ENCODE measurements at places on chromosomes 11 and 22.

DNA sequence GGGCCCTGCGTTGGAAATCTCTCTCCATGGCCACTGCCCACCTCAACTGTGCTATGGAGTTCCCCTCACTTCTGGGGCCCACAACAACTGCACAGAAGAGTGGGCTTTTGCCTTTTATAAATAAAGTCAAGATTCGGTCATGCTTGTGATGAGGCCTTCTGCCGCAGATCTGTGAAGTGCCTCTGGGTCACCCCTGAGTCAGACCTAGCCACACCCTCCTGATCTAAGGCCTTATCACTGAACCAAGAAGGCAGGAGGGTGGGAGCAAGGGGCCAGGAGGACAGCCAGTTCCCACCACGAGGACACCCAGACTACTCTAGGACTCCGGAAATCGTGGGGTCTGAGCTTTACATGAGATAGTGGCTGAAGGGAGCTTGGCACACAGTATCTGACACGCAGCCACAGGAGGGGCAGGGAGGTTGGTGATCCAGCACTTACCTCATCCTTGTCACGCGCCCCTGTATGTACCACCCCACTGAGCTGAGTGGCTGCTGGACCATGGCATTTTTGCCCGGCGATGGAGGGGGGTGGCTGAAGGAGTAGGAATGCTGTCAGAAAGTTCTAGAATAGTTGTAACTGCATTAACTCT is 115.7 kb downstream of the ABTB2 start:
- no peak for DNase-seq

DNA sequence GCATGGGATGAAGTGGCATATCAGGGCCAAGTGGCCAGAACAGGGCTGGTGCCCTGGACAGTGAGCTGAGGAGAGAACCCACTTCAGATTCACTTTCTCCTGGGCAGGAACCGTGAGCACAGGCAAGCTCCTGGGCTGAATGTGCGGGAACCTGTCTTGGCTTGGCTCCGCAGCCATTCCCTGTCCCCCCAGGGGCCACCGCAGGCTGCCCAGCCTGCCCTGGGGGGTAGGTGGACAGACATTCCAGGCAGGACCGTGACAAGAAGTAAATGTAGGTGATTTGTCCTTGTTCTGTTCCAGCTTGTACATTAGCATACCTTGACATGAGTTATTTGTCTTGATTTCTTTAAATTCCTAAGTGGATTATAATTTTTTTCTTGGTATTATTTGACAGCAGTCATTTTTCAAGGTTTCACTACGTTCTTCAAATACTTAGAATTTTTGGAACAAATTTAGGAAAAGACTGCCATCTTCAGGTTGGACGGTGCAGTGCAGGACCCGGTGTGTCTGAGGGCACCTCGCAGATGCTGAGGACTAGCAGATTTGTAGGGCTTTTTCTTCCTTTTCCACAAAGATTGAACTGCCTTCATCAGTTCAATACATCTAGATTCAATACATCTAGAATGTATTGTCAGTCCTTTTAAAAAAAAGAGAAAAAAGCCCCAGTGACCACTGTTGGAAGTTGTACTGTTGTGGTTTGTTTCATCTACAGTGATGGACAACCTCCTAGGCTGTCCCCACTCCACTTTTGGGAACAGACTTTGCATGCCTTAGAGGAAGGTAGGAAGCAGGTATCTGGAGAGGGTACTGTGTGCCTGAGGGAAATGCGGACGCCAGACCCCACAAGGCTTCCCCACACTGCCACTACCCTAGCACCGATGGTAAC is 115.1 kb upstream of the RASSF10 start:
- no peak for DNase-seq

DNA sequence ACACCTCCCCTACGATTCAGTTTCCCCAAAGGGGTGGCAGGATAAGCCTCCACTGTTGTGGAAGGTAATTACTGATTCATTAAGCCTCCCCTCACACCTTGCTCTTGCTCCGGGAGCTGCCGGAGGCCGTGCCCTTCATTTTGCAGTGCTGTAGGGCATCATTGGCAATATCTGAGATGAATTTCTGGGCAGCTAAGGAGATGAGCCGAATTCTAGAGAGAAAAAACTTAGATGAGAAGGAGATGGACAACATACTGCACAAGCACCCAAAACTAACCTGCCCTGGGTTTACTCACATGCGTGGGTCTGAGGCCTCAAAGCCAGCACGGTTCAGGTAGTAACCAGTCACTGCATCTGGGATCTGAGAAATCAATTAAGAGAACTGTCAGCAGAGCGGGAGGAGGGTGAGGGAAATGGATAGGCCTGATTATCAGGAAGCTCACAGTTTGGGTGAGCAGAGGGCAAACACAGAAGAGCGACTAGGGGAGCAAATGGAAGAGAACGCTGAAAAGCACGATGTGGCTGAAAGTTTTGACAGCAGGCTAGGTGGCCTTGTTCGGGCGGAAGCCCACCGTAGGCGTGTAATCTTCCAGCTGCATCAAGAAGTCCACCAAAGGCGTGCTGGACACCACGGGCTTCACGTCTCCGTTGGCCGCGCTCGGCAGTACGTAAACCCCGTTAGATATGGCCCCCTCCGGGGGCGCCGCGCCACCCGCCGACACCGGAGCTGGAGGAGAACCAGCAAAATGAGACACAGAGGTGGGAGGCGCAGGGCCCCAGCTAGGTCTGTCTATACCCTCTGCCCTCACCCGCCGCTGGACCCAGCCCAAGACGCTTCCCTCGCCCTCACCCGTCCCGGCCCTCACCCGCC is 689 bp downstream of the TAF10 start:
- no peak for DNase-seq

DNA sequence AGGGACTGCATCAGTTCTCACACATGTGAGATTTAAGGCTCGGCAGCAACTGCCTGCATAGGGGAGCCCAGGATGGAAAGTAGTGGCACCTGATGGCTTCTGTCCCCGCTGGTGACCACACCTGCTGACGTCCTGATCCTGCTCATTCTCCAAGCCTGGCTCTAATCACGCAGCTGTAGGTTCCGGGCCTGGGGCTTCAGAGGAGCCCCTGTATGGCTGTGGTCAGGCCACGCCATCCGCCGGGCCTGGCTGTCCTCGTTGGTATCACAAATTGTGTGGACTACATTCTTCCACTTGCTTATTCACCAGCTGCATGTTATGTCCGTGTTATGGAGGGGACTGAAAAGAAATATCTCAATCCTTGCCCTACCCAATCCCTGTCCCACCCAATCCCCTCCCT is 580.0 kb downstream of the TBC1D22A start:
- DNase-seq, result no peak

- peak; percentile 79 for DNase-seq
Measured at GRCh38 chr11:130124096-130124495, 35.5 kb upstream of the ST14 start.

- DNase-seq, result no peak
Measured at GRCh38 chr11:26191193-26191592, 140.7 kb upstream of the ANO3 start.

DNA sequence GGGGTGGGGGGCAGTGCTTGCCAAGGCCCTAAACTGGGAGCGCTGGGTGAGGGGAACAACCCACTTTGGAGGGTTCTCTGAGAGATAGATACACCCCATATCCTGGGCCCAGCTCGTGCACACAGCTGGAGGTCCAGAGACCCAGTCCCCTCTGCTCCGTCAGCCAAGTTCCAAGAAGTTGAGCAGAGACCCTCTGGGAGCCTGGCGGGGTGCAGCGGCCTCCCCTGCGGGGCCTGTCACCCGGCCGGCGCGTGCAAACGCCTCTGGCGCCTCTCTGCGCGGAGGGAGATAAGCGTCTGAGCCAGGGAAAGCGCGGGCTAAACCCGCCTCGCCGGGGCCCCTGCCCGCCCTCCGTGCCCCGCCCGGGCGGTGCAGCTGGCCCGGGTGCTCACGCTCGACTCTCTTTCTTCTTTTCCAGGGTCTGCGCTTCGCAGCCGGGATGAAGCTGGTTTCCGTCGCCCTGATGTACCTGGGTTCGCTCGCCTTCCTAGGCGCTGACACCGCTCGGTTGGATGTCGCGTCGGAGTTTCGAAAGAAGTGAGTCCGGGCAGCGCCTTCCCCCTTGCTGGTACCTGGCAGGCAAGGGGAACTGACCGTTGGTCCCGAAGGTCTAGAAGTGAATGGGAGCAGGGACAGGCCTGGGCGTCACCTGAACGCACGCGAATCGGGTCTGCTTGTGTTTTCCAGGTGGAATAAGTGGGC is 540 bp downstream of the ADM start:
- no peak for DNase-seq

- no peak for DNase-seq
Measured at GRCh38 chr11:32830796-32831195, 1.1 kb downstream of the PRRG4 start.

DNA sequence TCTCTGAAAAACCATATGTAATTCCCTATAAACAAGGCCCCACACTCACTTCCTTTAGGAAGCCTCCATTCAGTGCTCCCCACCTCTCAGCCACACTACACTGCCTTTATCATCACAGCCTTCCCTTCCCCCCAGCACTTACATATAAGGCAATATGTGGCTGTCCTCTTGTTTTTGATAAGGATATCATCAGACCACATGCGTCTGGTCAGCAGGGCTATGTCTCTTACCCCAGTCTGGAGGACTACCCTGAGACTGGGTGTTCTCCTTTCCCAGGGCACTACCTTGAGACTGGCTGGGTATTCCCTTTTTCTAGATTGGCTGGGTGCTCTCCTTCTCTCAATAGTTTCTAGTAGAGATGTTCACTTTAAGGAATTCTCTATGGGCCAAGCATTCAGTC is 7.8 kb downstream of the KCNE3 start:
- DNase-seq, result no peak

DNA sequence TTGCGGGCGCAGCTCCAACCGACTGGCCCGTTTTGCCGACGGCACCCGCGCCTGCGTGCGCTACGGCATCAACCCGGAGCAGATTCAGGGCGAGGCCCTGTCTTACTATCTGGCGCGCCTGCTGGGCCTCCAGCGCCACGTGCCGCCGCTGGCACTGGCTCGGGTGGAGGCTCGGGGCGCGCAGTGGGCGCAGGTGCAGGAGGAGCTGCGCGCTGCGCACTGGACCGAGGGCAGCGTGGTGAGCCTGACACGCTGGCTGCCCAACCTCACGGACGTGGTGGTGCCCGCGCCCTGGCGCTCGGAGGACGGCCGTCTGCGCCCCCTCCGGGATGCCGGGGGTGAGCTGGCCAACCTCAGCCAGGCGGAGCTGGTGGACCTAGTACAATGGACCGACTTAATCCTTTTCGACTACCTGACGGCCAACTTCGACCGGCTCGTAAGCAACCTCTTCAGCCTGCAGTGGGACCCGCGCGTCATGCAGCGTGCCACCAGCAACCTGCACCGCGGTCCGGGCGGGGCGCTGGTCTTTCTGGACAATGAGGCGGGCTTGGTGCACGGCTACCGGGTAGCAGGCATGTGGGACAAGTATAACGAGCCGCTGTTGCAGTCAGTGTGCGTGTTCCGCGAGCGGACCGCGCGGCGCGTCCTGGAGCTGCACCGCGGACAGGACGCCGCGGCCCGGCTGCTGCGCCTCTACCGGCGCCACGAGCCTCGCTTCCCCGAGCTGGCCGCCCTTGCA is 1.0 kb downstream of the FJX1 start:
- DNase-seq, result no peak

GRCh38 chr11:102497061-102497460 is 33.5 kb downstream of the MMP7 start:
- DNase-seq, result no peak

- no peak for DNase-seq
Measured at GRCh38 chr11:91222830-91223229, 1000.0 kb upstream of the CHORDC1 start.

DNA sequence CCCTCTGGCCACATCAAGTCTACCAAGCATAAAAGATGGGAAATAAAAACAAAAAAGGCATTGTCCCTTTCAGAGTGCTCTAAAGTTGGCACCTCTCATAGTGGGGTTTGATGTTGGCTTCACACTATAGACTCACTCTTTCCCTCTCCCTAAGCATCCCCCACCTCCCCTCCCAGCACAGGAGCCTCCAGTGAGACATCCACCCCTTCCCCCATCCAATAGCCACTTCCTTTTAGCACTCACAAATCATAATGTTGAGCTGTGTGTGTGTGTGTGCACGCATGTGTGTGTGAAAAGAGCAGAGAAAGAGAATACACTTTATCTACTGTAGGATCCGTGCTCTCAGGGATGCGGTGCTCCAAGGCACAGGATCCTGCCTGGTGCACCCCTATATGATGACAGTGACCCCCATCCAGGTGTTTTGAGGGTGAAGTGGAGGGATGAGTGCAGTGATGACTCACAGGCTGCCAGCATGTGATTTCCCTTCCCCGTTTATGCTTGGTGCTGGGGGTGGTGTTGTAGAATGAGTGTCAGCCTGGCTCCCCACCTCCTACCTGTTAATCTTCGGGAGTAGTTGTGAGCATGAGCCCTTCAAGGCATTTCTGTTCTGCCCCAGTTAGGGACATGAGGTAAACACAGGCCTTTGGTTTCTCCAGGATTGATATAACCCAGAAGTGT is 235.2 kb upstream of the B3GAT1 start:
- no peak for DNase-seq

- DNase-seq, result no peak
Measured at GRCh38 chr11:84224042-84224441, 937.9 kb upstream of the CCDC90B start.

DNA sequence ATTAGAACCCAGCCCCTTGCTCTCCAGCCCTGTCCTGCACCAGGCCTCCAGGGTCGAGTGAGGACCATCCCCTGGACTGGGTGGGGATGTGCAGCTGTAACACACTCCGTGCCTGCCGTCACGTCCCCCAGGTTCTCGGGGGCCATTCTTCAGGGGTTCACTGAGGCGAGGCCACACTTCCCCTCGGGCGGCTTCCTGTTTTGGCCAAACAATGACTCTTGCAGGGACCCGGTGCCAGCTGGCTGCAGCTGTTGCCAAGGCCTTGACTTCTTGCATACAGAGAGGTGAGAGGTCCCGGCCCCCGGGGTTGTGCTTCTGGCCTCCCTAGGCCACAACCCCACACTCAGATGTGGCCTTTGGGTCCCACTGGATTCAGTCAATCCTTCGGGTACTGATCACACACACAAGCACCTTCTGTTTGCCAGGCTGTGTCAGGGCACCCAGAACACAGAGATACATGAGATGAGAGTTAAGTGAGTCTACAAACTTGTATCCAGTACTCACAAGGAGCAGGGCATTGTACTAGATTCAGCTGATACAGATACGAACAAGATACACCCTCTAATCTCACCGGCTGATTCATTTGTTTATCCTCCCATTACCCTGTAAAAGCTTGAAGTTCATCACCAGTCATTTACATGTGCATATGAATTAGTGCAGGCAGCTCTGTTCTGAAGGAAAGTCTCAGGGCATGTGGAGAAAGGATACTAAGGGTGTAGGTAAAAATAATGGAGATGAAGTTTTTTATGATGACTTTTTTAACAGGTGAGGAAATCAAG is 32.9 kb downstream of the LRRC32 start:
- DNase-seq, result no peak

DNA sequence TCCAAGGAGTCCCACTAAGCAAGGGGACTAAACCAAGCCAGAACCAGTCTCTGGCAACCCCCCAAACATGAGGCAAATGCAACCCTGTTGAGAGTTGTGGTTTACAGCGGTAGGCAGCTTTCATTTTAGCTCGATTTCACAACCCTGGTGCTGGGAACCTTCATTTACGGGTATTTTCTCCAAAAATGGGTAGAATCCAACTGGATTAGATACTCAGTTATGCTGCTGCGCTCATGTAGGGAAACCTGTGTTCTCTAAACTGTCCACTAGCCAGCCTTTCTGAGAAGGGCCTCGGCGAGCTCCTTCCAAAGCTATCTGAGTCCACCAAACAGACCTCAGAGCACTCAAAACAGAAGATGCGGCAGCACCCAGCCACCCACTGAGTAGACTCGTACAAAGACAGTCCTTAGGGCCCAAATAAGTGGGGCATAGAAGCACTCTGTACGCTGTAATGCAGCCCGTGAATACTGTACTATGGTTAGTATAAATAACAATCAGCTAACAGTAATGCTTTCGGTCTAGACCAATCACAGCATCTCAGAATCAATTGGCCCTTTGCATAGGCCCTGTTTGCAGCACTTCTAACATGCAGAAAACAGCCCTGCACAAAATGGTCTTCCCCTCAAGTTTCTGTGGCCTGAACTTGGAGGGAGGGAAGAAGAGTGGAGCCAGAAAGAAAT is 104.7 kb downstream of the ETS1 start:
- peak; percentile 80 for DNase-seq
